ENCODE measurements at places on chromosomes 6 and 20. TPM values are rescaled to one million over a fixed set of nuclear protein-coding genes. Genes with fewer than 3 reads are reported as not detected.
A peak's percentile ranks its signal among the peaks of the same experiment; 100 is the strongest.

GRCh38 chr6:113377362-113377942 lies 479.7 kb upstream of the MARCKS start:
- no peak for DNase-seq

- no peak for DNase-seq
Observed at GRCh38 chr6:6246544-6246943, 73.9 kb downstream of the F13A1 start.

DNA sequence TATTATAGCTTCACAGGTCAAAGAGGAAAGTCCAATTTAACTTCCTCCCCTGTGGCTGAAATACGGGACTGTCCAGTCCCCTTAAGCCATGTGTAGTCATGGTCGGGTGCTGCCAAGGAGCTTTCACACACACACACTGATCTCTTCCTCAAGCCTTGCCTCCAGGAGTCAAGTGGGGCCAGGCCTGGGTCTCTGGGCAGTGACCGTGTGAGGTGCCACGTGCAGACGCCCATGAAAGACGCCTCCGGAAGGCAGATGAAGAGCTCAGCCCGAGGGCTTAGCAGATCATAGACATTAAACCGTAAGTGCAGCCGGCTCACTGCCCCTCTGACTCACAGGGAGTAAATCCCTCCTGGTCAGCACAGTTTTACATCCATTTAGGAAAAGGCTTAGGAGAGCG lies 4.2 kb downstream of the GABRR2 start:
- DNase-seq = no peak

- no peak for DNase-seq
Observed at GRCh38 chr6:90202156-90202555, 94.5 kb downstream of the BACH2 start.

The SERAC1 gene
- 9.4 TPM for total RNA-seq

DNA sequence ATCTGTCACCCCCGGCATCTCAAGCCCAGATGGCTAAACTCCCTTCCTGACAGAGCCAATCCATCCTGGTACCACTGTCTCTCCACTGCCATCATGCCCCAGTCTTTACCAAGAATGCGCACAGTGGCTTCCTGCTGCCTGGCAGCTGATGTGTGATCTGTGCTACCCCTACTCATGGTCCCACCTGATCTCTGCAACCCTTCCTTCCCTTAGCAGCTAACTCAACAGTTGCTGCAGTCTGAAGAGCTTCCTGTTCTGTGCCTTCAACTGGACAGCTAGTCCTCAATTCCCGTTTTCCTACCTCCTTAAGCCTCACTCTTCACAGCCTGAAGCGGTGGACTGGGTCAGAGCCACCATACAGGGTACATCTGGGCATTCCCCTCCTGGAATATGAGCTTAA lies 7.6 kb upstream of the FAM83C start:
- no peak for DNase-seq

- DNase-seq = peak; percentile 94
Observed at GRCh38 chr20:47493175-47493962, 8.3 kb upstream of the NCOA3 start.

DNA sequence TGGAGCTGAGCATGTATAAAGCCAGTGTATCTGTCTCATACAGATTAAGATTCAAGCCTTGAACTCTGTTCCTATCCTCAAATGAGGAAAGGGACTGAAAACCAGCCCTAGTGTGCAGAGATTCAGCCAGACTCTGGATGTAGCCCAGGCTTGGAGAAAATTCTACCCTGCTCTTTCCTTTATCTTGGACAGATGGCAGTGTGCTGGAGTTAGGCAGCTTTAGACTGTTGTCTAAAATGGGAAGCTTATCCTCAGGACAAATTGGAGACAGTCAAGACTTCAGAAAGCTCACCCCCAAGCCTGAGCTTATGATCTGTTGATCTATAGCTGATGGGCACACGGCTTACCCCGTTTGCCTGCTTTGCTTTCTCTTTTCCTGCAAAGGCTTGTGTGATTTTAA lies 1057.6 kb downstream of the KIF16B start:
- no peak for DNase-seq

- DNase-seq = no peak
Observed at GRCh38 chr6:63525186-63525878, 46.9 kb upstream of the LOC128125822 start.

The PKIG gene
- total RNA-seq = 24.4 TPM

- DNase-seq = peak; percentile 22
Observed at GRCh38 chr6:99350573-99350972, 1.1 kb upstream of the FAXC start.

The PHACTR1 gene
- 1.7 TPM for total RNA-seq

All from colonic mucosa (tissue), 4 donors.